Placental pericyte (primary cell): ENCODE measurements at places on chromosomes 11 and 22. TPM values are rescaled to one million over a fixed set of nuclear protein-coding genes. Genes with fewer than 3 reads are reported as not detected.

ARHGAP8 gene
- total RNA-seq = under 0.01 and 0.22 TPM in 2 replicates

TIMM8B gene
- 22.1 and 33.9 TPM in 2 replicates for total RNA-seq

TECTA gene
- 0.57 and 2.2 TPM in 2 replicates for total RNA-seq

GPHA2 gene
- total RNA-seq = not detected in 2 replicates

CCDC90B gene
- 46.4 and 55.1 TPM in 2 replicates for total RNA-seq

FTH1 gene
- total RNA-seq = 282 and 5,455 TPM in 2 replicates

FGF4 gene
- total RNA-seq = not detected in 2 replicates
